ENCODE measurements at places on chromosomes 16 and 17.

DNA sequence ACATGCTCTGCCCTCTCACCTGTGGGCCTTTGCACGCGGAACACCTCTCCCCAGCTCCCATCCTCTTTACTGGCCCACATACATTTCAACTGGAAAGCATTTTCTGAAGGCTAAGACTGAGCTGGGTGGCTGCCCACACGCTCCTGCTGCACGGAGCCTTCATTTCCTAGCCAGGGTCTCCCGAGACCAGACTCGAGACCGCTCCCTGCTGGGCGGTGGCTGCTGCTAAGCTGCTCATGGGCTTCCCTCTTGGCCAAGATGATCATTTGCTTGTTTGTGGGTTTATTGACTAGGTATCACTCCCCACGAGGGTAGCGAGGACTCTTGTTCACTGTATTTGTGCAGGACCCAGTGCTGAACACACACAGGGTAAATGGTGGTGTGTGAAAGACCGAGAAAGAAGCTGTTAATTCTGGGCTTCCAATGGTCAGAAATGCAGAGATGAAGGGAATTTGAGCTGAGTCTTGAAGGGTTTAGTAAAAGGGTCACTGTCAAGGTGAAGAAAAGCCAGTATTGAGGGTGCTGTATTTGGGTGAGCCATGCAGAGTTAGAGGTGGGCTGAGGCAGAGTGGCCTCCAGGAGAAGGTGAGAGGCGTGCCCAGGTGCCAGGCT lies 907 bp downstream of the TRAPPC2L start:
- DNase-seq: peak; percentile 67

- DNase-seq: no peak
Observed at GRCh38 chr16:57434003-57434402, 13.2 kb downstream of the CIAPIN1 start.

DNA sequence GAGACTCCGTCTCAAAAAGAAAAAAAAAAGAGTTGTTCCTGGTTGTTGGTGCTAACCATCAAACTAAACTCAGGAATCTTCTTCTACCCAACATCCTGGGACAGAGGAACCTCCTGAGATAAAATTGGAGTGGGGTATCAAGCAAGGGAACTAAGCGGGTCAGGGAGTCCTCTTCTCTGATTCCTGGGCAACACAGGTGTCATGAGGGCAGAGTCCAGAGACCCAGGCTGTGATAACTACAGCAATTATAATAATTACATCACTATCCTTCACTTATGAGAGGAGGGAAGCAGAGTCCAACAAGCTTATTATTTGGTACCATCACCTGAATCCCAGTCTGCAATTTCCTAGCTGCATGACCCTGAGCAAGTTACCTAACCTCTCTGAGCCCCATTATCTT lies 8.1 kb downstream of the C17orf50 start:
- DNase-seq: no peak

DNA sequence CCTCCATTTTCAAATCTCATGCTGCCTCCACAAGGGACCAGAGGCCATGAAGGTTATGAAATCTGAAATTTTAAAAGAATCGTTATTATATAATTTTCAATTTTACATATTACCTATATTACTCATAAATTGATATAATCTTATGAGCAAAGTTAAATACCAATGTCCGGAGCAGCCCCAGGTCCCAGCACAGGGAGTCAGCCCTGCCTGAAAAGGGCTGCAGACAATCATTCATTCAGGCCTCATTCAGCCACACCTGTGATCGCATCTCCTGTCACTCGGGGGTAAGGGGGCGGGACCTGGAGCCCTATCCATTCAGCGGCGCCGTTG lies 172.5 kb downstream of the AHSP start:
- DNase-seq: no peak

GRCh38 chr17:6346986-6347385 lies 87.9 kb downstream of the AIPL1 start:
- no peak for DNase-seq

Data from uterus (tissue), 4 donors.